ENCODE measurements at places on chromosomes 3 and 15.

DNA sequence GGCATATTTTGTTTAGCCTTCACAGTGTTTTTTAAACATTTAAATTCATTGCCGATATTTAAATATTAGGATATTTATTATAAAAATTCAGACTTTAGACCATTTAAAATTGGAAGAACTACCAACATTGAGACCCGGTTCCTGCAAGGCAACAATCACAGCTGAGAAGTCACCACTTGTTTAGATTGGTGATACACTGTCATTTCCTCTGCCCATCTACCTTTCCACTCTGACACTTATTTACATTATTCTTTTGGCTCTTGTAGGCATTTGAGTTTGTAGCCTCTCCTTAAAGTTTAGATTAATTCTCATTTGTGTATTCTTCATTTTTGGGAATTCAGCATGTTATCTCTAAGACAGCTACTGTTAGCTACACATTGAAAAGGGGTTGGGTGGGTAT is 10.3 kb upstream of the IL20RB start:
- no peak for DNase-seq

GRCh38 chr3:121630355-121630754 is 30.3 kb downstream of the HCLS1 start:
- DNase-seq: no peak

DNA sequence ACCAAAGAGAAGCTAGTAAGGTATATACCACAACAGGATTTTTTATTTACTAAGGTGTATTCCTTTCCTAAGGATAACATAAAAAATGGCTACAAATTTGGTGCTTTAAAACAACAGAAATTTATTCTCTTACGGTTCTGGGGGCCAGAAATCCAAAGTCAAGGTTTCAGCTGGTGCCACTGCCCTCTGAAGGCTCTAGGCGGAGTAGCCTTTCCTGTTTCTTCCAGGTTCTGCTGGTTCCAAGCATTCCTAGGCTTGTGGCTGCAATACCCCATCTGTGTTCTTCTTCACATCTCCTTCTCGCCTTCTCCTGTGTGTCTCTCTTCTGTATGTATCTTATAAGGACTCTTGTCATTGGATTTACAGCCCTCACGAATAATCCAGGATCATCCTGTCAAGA is 549.9 kb downstream of the GRM7 start:
- DNase-seq: no peak

DNA sequence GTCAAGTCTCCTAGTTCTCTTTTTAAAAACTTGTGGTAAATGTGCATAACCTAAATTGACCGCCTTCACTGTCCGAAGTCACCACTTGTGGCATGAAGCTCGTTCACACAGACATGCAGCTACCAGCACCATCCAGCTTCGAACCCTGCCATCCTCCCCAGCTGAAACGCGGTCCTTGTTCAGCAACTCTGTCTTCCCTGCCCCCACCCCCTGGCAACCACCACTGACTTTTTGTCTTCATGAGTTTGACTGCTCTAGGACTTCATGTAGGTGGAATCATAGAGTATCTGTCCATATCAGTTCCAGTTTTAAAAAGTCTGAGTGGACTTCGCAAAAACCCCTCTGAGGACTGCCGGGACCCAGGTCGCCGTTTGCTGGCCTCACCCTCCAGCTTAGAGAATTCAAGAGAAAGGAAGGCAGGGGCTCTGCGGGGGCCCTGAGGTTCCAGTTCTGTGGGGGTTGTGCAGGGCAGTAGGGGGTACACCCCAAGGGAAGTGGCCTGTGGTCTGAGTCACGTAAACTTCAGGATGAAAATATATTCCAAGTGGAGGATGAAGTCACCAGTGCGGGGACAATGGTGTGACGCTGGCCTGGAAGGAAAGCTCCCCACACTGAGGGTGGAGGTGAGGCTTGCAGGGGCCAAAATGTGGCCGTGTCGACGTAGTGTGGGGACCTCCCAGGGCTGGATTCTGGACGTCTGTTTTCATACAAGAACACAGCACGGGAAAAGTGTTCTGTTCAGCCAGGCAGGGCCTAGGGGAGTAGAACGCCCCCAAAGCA is 67.6 kb downstream of the ABTB1 start:
- no peak for DNase-seq

GRCh38 chr3:135125171-135125801 is 330.2 kb downstream of the EPHB1 start:
- DNase-seq: no peak

DNA sequence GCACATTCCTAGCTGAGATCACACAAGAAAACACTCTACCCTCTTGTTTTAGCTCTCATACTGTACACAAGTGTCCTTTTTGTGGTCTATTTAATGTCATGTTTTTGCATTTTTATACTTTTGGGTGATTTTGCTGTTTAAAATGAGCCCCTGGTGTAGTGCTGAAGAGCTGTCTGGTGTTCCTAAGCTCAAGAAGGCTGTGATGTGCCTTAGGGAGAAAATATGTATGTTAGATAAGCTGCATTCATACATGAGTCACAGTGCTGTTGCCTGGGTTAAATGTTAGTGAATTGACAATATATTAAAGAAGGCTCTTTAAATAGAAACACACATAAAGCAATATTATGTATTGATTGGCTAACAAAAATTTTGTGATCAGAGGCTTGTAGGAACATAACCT is 387.4 kb upstream of the C2CD4B start:
- no peak for DNase-seq

DNA sequence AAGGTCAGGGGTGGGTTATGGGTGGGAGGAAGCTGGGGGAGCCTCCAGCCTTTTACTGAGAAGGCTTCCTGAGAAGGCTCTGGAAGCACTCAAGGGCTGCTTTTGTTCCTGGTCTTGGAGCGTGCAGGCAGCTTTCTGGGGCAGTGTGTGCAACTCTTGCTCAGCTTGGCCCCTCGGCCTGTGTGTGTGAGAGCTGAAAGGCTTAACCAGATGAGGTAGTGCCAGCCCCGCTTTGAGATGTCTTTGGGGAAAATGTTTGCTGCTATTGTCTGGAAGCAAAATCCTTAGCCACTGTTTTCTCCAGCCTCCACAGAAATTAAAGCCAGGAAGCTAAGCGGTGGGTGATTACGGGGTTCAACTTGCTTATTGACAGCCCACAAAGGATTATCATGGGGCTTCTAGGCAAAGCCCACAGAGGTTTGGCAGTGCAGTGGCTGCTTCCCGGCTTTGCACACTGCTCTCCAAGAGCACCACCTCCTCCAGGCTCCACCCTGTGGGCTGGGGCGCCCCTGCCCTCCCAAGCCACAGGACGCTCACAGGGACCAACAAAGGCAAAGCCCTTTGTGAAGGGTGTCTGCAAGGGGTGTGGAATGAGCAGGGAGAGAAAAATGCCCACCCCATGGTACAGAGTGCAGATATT is 121.7 kb upstream of the TLE3 start:
- DNase-seq: no peak

DNA sequence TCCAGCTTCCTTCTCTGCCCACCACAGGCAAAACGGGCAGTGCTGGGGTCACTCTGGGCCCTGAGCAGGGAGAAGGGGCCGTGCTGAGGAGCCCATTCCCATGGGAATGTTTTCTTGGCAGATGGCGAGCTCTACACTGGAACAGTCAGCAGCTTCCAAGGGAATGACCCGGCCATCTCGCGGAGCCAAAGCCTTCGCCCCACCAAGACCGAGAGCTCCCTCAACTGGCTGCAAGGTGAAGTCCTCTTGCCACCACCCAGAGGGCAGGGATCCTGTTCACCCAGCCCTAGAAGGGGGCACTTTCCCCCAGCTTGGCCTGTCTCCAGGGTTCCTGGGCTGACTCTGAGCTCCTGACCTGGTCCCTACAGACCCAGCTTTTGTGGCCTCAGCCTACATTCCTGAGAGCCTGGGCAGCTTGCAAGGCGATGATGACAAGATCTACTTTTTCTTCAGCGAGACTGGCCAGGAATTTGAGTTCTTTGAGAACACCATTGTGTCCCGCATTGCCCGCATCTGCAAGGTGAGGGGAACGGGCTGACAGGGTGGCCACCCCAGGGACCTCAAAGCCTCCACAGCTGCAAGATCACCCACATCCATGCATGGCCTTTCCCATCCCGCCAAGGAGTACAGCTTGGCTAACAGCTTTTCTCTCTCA is 12.4 kb downstream of the CIB1 start:
- DNase-seq: no peak

- DNase-seq: no peak
Observed at GRCh38 chr15:56207092-56207491, 36.6 kb downstream of the RFX7 start.

DNA sequence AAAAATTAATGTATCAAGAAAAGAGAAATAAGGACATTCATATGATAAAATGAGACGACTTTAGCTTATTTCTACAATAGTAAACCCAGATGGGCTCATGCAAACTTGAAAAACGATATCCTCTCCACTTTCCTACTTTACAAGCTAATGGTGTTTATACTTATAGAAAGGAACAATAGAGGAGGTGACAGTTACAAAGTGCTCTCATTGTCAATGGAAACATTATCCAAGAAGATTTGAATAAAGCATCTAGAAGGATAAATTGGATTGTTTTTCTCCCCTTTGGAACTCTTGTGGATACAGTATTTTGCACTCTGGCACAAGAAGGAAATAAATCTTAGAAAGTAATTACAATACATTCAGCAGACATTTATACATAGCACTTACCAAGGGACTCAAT is 20.2 kb upstream of the CCDC66 start:
- no peak for DNase-seq

GRCh38 chr15:65087411-65087810 is 10.9 kb downstream of the KBTBD13 start:
- DNase-seq: no peak

GRCh38 chr3:26460985-26461384 is 161.6 kb upstream of the LRRC3B start:
- DNase-seq: no peak

- peak; percentile 41 for DNase-seq
Observed at GRCh38 chr3:8663177-8664061, 18.8 kb upstream of the SSUH2 start.

DNA sequence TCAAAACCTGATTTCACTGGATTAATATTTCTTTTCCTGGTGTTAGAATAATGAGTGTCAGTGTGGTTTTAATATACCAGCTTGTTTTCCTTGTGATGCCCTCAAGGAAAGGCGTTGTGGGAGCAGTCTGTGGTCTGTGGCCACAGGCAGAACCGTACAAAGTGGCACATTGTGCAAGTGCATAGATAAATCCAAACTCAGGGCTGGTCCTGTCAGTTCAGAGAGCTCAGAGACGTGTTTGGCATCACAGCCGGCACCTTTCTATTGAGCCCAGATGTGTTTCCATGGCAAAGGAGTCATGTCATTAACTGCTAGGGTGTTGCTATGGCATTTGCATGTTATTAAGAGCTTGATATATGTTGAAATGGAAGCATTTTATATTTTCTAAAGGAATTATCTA is 289.9 kb upstream of the RASGRP1 start:
- no peak for DNase-seq

DNA sequence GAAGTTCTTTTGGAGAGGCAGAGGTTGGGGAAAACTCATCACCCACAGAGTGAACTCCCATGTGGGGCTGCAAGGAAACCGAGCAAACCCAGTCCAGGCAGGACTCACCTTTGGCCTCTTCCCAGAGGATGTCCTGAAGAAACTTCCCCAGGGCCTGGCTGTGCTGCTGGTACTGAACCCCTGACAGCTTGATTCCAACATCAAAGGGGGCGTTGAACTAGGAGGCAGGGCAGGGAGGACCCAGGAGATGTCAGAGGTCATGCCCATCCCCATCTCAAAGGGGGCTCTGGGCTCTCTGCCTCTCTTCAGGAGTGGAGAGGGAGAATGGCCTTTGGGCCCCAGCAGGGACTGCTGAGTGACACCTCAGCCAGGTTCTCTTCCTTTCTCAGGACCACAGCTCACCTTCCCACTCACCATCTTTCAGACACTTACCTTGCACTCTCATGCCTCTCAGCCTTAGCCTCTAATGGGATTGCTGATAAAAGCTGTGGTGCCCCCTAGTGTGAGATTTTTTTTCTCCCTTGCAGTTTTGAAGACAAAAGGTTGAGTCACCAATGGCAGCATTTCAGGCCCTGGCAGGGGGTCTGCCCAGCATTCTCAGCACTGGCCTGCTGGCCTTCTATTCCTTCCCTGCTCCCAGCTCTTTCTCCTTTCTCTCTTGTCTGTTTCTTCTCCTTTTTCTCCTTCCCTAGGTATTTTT is 6.0 kb downstream of the GHRL start:
- no peak for DNase-seq

GRCh38 chr15:87752250-87752951 is 504.1 kb downstream of the NTRK3 start:
- DNase-seq: no peak

GRCh38 chr3:180199417-180199995 is 162.8 kb upstream of the PEX5L start:
- no peak for DNase-seq
